Central memory CD4-positive, alpha-beta T cell (primary cell): ENCODE measurements at places on chromosomes 1 and 21.

DNA sequence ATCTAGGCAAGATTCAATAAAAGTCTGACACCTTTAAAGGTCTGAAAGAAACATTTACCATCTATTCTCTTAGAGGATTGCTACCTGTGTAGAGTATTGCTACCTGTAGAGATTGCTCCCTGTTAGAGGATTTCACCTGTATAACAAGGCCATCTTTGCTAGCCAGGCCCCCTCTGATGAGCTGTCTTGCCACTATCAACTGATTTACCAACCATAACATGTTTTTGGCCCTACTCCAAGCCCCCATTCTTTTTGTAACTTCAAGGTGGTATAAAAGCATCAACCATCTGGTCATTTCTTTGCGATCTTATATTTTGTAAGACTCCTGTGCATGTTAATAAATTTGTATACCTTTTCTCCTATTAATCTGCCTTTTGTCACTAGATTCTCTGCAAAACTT, 424.7 kb upstream of the CAMK1G start:
- no peak for DNase-seq

DNA sequence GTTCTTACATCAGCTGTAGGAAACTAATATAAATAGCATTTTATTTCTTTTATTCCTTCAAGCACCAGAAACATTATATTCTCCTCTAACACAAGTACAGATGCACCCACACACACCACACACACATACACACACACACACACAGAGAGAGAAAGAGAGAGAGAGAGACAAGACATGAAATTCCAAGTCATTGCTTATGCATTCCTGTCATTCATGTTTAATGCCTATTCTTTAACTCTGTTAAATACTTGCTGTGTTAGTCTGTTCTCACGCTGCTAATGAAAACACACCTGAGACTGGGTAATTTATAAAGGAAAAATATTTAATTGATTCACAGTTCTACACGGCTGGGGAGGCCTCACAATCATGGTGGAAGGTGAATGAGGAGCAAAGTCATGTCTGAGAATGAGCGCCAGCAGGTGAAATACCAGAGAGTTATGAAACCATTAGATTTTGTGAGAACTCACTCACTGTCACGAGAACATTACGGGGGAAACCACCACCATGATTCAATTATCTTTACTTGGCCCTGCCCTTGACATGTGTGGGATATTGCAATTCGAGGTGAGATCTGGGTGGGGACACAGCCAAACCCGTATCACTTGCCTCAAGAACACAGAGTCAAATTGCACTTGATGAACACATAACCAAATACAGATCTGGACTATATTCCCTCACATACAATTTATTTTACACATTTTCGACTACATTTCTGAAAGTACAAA, 1058.1 kb upstream of the TMPRSS15 start:
- no peak for DNase-seq

- DNase-seq, result no peak
Observed at GRCh38 chr1:12405325-12406210, 175.7 kb downstream of the VPS13D start.

GRCh38 chr1:22710701-22711049, at the start of gene EPHB2:
TSS of gene EPHB2 (plus strand) at chr1:22710839. CDS start at chr1:22710983, 144 bp downstream.
- no peak for DNase-seq

DNA sequence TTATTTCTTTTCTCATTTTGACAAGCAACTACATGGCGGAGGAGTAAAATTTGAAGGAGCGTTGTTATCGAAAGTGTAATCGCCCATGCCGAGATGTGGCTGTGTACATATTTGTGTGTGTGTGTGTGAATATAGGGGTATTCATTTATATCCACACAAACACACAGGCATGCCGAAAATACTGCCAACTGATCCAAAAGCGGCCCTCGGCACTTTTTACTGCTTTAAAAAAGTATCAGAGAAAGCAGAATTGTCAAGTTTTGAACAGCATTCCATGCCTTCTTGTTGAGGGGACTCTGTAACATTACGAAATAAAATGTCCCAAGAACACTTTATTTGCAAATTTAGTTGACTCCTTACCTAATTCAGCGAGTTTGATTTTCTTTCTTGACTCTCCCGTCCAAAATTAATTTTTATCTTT, 1.1 kb downstream of the PBX1 start:
- no peak for DNase-seq

DNA sequence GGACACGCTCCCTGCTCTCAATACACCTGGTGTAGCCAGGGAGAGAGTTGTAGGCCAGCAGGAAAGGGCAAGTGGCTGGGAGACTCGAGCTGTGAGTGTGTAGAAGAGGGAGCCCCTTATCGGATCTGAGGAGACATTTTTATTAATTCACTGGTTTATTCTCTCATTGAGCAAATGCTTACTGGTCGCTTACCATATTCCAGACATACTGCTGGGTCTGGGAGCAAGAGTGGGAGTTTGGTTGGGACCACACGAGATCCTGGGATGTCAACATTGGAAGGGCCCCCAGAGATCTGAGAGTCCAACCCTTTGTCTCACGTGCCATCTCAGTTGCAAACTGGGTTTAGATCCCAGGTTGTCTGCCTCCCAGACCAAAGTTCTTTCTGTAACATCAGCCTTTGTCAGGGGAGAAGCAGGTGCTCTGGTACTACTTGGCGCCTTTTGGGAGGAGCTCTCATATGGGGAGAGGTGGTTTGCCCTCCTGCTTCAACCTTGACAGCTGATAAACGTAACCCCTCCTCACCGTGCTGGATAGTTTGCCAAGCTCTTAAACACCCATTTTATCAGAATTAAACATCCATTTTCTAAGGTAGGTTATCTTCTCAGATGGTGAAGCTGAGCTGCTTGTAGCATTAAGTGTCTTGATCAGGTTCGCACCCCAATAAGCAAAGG, 742 bp downstream of the TMEM222 start:
- DNase-seq, result no peak
